Daoy (cell line): ENCODE measurements at places on chromosomes 4 and X. TPM values are rescaled to one million over a fixed set of nuclear protein-coding genes. Genes with fewer than 3 reads are reported as not detected.

The BEND2 gene
- total RNA-seq, result not detected in 2 replicates

The VGLL1 gene
- not detected in 2 replicates for total RNA-seq

GRCh38 chr4:82017680-82018079, 356.1 kb downstream of the HNRNPD start:
- peak; percentile 9 for DNase-seq

GRCh38 chrX:129115104-129115503, 408.2 kb downstream of the SMARCA1 start:
- DNase-seq, result no peak

GRCh38 chrX:151488677-151489076, 74.8 kb upstream of the PASD1 start:
- peak; percentile 16 for DNase-seq

DNA sequence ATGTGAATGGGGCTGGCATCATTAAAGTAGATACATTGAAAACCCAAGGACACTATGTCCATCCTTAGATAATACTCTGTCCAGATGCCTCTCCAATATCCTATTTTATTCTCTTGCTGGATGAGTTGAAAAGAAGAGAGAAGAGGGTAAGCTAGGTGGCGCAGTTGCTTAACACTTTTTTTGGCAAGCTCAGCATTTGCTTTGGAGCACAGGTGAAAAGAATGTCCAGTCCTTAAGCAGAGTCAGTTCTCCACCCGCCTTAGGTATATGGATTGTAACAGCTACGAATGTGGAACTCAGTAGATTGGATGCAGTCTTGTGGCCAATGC, 208.4 kb downstream of the NWD2 start:
- DNase-seq, result peak; percentile 78

- no peak for DNase-seq
Observed at GRCh38 chr4:26862381-26862915, 1.8 kb downstream of the STIM2 start.

DNA sequence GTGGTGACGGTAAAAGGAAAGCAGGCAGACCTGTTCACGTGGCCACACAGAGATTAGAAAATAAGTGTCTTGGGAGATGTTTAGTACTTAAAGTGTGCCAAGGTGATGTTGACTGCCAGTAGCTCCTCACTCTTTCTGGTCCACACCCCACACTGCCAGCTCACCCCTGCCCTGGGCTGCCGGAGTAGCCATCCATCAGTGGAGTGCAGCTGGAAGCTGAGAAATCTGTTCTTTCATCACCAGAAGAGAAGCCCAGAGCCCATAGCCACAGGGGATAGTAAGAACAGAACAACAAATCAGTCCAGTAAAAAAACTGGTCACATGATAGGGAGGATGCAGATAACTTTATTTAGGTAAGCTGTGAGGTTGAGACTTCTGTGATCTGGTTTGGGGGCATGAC, 64.1 kb downstream of the WWC2 start:
- no peak for DNase-seq
